Astrocyte (in vitro differentiated cells and primary cell): ENCODE measurements at places on chromosomes 1 and 21. TPM values are rescaled to one million over a fixed set of nuclear protein-coding genes. Genes with fewer than 3 reads are reported as not detected.
A peak's percentile ranks its signal among the peaks of the same experiment; 100 is the strongest.

KCNA2 gene
- total RNA-seq = 0.57 and 1.0 TPM in 2 replicates

DNA sequence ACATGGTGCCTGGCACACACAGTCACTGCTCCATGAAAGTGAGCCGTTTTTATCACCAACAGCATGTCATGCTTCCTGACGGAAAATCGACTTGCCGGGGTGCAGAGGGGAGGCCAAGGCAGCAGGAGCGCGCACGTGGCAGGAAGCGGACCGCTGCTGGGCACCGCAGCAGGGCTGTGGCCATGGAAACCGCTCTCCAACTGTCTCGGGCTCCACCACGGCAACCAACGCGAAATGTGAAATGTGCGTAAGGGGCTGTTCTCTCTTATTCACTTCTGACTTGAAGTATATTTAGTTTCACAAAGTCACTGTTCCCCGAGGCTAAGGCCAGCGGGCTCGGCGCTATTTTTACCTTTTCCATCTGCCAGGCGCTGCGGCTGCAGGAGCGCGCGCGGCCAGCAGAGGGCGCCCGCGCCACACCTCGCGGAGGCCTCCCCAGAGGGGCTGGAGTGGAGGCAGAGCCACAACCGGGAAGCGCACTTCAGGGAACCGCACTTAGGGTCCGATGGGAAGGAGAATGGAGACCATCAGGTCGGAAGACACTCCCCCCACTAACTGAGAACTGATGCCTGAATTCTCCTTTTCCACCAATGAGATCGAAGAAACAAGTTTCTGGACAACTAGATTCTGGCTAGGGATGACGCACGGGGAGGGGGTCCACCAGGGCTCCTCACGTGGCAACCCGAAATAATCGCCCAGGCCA, 19.7 kb downstream of the RCC2 start:
- H3K4me3 ChIP-seq = no peak overlapping the region
- H3K36me3 ChIP-seq = peaks cover 69% of the 10 kb centered on the region
- no peaks in the 10 kb centered on the region for H3K27me3 ChIP-seq
- no peak overlapping the region for H3K27ac ChIP-seq
- H3K4me1 ChIP-seq = no peaks in the 10 kb centered on the region

DNA sequence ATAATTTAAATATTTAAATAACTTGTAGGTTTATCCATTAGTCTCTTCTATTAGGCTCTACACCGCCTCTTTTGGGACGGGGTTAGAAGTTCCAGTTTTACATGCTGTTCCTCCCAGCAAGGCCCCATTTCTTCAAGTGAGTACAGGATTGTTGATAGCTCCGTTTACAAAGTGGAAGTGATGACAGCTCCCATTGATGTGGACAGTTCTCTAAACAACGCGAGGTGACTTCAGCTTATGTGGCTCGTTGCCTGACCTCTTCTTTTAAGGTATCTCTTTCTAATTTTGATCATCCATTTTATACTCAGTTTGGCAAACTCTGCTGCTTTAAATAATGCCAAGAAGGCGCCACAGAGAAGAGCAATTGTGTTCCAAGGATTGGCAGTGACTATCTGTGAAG, 49.7 kb downstream of the PACC1 start:
- no peaks in the 10 kb centered on the region for H3K4me1 ChIP-seq
- no peak overlapping the region for H3K4me3 ChIP-seq
- no peak overlapping the region for H3K27ac ChIP-seq
- no peaks in the 10 kb centered on the region for H3K27me3 ChIP-seq
- no peak for DNase-seq
- peaks cover 5% of the 10 kb centered on the region for H3K36me3 ChIP-seq

- H3K36me3 ChIP-seq = no peaks in the 10 kb centered on the region
- no peak for DNase-seq
- H3K27ac ChIP-seq = no peak overlapping the region
- no peaks in the 10 kb centered on the region for H3K4me1 ChIP-seq
- H3K27me3 ChIP-seq = no peaks in the 10 kb centered on the region
Observed at GRCh38 chr1:31866450-31867032, 50.7 kb upstream of the SPOCD1 start.

- H3K27me3 ChIP-seq = peaks cover 42% of the 10 kb centered on the region
- H3K4me3 ChIP-seq = peak overlapping the region; percentile 17
- H3K27ac ChIP-seq = no peak overlapping the region
- peaks cover 9% of the 10 kb centered on the region for H3K4me1 ChIP-seq
- no peaks in the 10 kb centered on the region for H3K36me3 ChIP-seq
- DNase-seq = no peak
Observed at GRCh38 chr1:229406798-229407197, 27.1 kb downstream of the ACTA1 start.

- no peaks in the 10 kb centered on the region for H3K27me3 ChIP-seq
- H3K27ac ChIP-seq = no peak overlapping the region
- H3K4me3 ChIP-seq = no peak overlapping the region
- no peak for DNase-seq
- no peaks in the 10 kb centered on the region for H3K4me1 ChIP-seq
- H3K36me3 ChIP-seq = peaks cover 9% of the 10 kb centered on the region
Observed at GRCh38 chr1:8351693-8352470, 34.0 kb downstream of the SLC45A1 start.

MCOLN3 gene
- total RNA-seq = 0.41 and 0.75 TPM in 2 replicates

- H3K27ac ChIP-seq = no peak overlapping the region
- no peaks in the 10 kb centered on the region for H3K36me3 ChIP-seq
- H3K4me3 ChIP-seq = no peak overlapping the region
- DNase-seq = no peak
- H3K27me3 ChIP-seq = no peaks in the 10 kb centered on the region
- no peaks in the 10 kb centered on the region for H3K4me1 ChIP-seq
Observed at GRCh38 chr1:7656557-7657215, 114.4 kb upstream of the VAMP3 start.

- no peaks in the 10 kb centered on the region for H3K27me3 ChIP-seq
- H3K4me3 ChIP-seq = no peak overlapping the region
- H3K36me3 ChIP-seq = peaks cover 2% of the 10 kb centered on the region
- no peaks in the 10 kb centered on the region for H3K4me1 ChIP-seq
- H3K27ac ChIP-seq = no peak overlapping the region
Observed at GRCh38 chr1:243558576-243558975, 291.5 kb downstream of the AKT3 start.

SMCP gene
- total RNA-seq = not detected in 2 replicates

GRCh38 chr1:47712596-47713299, 274.9 kb downstream of the FOXD2 start:
- peaks cover 12% of the 10 kb centered on the region for H3K4me1 ChIP-seq
- H3K36me3 ChIP-seq = no peaks in the 10 kb centered on the region
- no peak overlapping the region for H3K27ac ChIP-seq
- DNase-seq = no peak
- no peak overlapping the region for H3K4me3 ChIP-seq
- H3K27me3 ChIP-seq = peaks cover 81% of the 10 kb centered on the region

DNA sequence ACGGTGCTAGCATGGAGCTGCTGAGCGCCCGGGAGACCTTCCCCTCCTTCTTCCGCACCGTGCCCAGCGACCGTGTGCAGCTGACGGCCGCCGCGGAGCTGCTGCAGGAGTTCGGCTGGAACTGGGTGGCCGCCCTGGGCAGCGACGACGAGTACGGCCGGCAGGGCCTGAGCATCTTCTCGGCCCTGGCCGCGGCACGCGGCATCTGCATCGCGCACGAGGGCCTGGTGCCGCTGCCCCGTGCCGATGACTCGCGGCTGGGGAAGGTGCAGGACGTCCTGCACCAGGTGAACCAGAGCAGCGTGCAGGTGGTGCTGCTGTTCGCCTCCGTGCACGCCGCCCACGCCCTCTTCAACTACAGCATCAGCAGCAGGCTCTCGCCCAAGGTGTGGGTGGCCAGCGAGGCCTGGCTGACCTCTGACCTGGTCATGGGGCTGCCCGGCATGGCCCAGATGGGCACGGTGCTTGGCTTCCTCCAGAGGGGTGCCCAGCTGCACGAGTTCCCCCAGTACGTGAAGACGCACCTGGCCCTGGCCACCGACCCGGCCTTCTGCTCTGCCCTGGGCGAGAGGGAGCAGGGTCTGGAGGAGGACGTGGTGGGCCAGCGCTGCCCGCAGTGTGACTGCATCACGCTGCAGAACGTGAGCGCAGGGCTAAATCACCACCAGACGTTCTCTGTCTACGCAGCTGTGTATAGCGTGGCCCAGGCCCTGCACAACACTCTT, 1.1 kb downstream of the TAS1R3 start:
- no peak overlapping the region for H3K4me3 ChIP-seq
- no peak for DNase-seq
- no peaks in the 10 kb centered on the region for H3K36me3 ChIP-seq
- H3K27me3 ChIP-seq = no peaks in the 10 kb centered on the region
- no peak overlapping the region for H3K27ac ChIP-seq
- no peaks in the 10 kb centered on the region for H3K4me1 ChIP-seq
